ENCODE measurements at places on chromosomes 3 and 15. TPM values are rescaled to one million over a fixed set of nuclear protein-coding genes. Genes with fewer than 3 reads are reported as not detected.

SNTN gene
- total RNA-seq = not detected

IQCH gene
- total RNA-seq = 11.9 TPM

MORC1 gene
- not detected for total RNA-seq

MYL3 gene
- total RNA-seq = 5.9 TPM

CIDEC gene
- total RNA-seq = 153 TPM

TMEM44 gene
- total RNA-seq = 9.6 TPM

PPM1L gene
- total RNA-seq = 12.8 TPM

RCCD1 gene
- total RNA-seq = 9.8 TPM

SCAPER gene
- total RNA-seq = 28.5 TPM

ASB14 gene
- not detected for total RNA-seq

RHOV gene
- 12.1 TPM for total RNA-seq

VGLL4 gene
- 90.0 TPM for total RNA-seq

SI gene
- total RNA-seq = not detected

CLDND1 gene
- total RNA-seq = 113 TPM

DNA sequence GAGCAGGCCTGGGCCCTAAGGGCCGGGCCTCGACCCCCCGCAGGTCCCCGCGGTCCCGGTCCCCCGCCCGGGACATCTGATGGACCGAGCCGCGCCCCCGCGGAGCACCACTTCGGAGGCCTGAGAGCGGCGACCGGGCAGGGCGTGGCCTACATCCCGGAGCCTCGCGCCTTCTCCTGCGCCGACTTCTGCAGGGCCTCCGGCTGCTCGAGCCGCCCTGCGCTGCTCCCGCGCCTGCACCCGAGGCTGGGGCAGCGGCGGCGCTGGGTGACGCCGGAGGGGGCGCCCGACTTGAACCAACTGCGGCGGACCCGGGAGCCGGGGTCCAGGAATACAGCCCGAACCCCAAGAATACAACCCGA lies 14.9 kb upstream of the GP9 start:
- DNase-seq = no peak

- DNase-seq = no peak
Observed at GRCh38 chr3:81249540-81250029, 511.9 kb downstream of the GBE1 start.

DNA sequence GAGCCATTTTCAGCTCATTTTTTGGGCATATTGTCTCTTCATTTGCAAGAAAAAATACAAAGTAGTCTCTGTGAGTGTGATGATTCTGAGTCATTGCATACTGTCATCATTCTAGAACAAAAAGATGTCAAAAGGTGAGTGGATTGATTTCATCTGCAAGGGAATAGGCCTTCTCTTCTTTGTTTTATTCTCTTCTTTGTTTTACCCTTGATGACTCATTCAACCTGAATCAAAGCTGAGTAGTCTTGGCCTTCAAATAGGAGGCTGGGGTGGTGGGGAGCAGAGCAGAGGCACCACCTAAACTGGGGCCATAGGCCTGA lies 25.4 kb downstream of the CYP19A1 start:
- DNase-seq = no peak

GRCh38 chr3:141796081-141796888 lies 33.1 kb downstream of the GRK7 start:
- no peak for DNase-seq

DNA sequence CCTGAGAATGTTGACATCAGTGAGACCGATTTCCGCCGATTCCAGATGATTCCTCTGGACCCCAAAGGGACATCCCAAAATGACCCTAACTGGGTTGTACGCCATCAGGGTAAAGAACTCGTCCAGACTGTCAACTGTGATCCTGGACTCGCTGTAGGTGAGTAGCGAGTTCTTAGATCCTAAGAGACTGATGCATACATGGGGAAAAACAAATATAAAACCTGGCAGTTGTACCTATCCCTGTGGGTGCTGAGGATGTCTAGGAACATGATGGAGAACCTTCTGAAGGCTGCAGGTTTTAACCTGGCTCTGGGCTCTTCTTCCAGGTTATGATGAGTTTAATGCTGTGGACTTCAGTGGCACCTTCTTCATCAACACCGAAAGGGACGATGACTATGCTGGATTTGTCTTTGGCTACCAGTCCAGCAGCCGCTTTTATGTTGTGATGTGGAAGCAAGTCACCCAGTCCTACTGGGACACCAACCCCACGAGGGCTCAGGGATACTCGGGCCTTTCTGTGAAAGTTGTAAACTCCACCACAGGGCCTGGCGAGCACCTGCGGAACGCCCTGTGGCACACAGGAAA lies 12.3 kb downstream of the THBS1 start:
- DNase-seq = no peak

DNA sequence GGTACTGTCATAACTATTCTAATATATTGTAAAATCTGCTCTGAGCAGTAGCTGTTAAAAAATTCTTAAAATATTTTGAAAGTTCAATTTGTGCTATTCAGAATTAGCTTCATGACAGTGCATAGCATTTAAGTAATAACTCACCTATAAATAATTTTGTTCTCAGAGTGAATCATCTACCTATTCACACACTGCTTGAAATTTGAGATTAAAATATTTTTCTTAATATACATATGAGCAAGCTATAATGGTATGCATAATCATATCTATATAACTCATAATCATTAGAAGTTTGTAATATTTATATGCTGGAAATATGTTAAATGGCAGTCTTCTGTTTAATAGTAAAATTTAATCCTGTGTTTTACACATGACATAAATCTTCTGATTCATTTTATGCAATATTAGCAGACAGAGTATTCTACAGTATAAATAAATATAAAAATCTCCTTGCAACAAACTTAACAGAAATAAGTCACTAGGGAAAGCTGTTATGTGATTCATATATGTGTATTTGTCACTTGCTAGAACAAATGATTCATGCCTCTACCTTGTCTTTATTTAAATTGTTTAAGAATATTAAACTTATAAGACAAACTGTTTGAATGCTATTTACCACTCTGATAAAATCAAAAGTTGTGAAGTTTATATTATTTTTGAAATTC lies 710.8 kb downstream of the PLOD2 start:
- DNase-seq = no peak

DNA sequence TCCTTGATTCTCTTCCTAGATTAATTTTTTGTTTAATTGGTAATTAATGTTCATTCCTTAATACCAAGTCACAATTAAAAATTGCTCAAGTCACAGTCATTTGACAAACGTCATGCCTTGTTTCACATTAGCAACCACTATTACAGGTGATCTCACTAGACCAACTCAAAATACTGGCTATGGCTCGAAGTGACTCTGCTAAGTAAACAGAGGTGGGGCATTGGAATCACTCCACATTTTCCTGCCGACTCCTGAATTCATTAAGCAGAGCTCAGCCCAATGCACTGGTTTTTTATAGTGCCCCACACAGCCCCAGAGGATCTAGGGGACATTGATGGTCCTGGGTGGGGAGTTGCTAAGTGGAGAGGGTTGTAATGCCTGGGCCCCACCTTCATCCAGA lies 201.2 kb upstream of the NSMCE3 start:
- no peak for DNase-seq

- no peak for DNase-seq
Observed at GRCh38 chr3:184672335-184672734, 39.5 kb downstream of the MAGEF1 start.

DNA sequence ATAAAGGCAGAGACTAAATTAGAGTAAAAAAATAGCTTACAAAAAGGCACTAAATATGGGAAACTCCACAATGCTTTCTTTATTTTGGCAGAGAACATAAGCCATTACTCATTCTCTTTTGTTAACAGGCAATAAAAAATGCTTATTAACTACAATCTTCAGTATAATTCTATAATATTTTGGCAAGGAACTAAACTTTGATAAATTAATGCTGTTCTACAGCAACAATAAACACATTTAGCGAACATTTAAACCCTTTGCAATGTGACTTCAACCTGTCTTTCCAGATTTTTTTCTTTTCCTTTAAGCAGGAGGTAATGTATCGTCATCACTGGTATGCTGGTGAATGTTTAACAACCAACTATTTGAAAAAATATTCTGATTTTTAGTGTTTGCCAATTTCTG lies 42.2 kb upstream of the POU1F1 start:
- no peak for DNase-seq

DNA sequence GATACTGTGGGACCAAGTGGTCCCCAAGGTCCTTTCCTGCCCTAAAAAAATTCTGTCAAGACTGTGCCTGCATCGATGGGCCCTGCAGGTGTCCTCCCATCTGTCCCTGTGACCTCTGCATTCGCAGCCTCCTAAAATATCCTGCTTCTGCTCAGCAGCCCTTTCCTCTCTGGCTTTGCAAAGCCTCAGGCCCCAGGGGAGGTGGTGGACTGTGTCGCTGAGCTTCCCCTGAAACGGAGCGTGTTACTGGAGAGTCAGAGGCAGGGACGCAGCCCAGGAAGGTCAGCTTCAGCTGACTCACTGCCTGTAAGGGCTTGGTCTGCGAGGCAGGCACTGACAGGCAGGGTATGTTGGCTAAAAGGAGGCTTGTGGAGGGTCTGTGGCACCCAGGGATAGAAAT lies 110.0 kb downstream of the RAB11A start:
- no peak for DNase-seq

DNA sequence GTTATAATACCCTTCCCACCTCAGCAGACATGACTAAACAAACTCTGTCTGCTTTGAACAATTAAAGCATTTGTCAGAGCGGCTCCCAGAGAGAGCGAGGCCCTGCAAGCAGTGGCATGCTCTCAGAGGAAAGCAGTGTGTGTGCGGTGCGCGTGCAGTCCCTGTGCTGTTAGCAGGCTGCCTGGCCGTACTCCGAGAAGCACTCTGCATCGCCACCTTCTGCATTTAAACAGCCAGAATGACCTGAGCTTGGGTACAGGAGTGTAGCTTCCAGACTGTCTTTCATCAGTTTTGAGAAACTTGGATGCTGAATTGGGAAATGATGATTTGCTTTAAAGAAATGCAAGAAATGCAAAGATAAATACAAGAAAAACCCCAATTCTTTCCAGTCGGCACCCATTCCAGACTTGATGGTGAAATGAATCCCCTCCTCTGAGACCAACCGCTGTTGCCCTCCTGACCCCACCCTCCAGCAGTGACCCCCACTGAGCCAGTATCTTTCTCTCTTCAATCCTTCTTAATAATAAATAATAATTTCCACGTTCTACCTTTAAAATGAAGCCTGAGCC lies 113.5 kb downstream of the VGLL4 start:
- DNase-seq = no peak

- DNase-seq = no peak
Observed at GRCh38 chr3:131538968-131539367, 36.2 kb upstream of the MRPL3 start.

DNA sequence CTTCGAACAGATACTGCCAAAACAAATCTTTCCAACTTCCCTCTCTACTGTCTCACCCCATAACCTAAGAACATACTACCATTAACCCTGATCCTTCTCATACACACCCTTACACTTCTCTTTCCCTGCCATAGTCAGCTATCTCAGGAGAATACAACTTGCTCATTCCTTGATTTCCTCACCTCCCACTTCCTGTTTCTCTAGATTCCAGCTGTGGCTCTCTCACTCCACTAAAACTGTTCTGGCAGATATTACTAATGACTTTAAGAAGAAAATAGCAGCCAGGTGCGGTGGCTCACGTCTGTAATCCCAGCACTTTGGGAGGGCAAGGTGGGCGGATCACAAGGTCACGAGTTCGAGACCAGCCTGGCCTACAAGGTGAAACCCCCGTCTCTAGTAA lies 4.6 kb downstream of the LSG1 start:
- DNase-seq = no peak

GRCh38 chr3:2446146-2446545 lies 347.5 kb downstream of the CNTN4 start:
- no peak for DNase-seq

GRCh38 chr3:73828348-73828747 lies 203.6 kb upstream of the PDZRN3 start:
- DNase-seq = no peak

DNA sequence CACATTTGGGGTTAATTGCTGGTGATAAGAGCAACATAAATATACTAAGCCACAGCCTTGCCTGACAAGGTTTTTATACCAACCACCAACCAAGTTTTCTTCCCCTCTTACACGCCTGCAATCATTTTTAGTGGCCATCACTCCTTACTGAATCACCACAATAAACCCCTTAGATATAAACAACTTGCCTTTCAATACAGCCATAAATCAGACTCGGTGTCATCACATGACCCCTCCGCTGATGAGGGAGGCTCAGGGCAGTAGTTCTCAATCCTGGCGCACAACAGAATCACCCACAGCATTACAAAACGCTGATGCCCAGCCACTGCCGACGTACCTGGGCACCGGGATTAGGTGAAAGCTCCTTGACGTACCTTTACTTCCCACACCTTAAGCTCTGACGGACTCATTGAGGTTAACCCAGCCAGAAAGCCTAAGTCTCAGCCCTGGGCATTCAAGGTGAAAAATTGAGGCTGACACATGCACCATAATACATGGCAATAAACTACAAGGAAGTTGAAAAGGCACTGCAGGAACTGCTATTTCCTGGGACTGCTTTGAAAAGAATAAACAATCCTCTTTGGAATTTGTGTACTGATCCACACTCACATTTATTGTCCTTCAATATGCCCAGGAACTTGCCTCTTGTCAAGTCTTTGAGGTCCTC lies 17.1 kb downstream of the ADCY5 start:
- no peak for DNase-seq

- DNase-seq = no peak
Observed at GRCh38 chr15:64930019-64930652, 18.4 kb downstream of the ANKDD1A start.

DNA sequence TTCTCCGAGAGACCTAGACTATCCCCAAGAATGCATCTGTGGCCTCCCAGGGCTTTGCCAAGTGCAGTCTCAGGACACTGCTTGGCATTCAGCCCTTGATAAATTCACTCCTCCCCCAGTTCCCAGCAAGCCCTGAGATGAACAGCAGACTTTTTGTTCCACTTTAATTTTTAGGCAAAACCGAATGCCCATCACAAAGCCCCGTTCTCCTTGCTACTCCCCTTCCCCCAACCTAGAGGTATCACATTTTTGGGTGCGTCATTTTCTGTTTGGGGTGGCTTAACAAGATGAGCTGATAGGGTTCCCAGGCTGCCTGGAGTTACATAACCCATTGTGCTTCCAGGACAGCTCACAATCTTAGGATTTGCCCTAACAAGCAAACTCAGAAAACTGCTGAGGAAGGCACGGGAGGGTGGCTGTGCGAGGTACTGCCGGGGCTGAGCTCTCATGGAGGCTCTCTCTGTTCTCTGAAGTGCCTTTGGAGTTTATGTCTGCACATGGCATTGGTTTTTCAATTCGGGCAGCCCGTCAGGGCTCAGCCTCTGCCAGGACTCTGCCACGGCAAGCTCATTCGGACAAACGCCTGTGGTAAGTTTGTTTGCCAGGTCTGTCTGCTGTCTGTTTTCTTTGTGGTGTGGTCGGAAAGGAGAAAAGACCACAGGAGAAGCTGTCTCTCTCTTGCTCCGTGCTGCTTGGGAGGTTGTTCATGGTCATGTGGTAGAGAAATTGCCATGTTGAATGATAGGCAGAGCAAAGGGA lies at the start of gene TRAK1:
TSS of gene TRAK1 (plus strand) at position 385 of the 759 bp plus-strand sequence. CDS start at position 498, 113 bp downstream.
- DNase-seq = no peak

DNA sequence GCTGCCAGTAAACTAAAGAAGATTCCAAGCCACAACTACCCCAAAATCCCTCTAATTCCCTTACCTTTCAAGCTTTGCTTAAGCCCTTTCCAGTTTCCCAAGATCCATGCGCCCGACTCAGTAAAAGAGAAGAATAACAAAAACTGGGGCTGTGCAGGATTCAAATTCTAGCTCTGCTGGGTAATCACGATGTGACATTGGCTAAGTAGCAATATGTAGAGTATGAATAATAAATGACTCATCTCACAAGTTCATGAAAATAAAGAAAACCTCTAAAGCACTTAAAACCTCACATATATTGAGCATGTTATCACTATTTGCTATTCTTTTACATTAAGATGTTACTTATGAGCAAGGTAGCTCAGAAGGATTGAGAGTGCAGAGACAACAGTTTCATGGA lies 522.2 kb upstream of the ZNF717 start:
- no peak for DNase-seq

GRCh38 chr15:57159767-57160166 lies 216.5 kb upstream of the CGNL1 start:
- no peak for DNase-seq
